ENCODE measurements at places on chromosomes 2 and 18. TPM values are rescaled to one million over a fixed set of nuclear protein-coding genes. Genes with fewer than 3 reads are reported as not detected.

DNA sequence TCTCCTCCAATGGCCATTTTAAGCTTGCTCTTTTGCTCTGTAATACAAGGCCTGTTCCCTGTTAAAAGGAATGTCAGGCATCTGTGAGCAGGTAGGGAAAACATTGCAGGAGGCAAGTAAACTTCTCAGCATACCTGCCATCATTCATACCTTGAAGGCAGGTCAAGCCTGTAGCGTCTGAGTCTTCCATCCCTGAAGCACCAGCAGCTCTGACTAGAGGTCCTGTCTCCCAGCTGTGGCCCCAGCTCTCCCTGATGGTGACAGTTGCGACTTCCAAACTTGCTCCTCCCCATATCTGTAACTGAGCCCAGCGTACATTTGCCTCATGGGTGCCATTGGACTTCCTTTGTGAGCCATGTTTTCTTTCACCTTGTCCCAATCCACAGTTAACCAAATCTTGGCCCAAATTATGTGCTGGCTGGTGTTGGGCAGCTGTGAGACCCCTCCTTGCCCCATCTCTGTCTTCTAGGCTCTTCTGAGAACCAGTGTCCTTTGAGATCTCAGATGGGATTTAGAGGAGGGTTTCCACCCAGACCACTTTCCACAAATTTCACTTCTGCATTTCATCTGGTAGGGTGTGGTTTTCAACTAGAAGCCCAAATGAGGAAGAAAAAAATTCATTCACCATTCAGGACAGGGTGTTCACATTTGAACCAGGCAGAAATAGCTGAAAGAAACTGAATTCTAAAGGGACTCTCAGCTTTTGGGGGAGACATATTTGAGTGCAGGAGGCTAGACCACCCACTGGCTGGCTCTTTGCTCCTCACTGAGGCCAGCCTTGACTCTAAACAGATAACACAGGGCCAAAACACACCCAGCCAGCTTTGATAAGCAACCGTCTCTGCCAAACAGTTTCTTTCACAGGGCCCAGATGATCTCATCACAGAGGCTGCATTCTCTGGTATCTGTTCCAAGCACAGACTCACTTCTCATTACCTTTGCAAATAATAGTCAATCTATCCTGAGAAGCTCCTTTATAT, 66.4 kb upstream of the MSH2 start:
- no peak for DNase-seq

DNA sequence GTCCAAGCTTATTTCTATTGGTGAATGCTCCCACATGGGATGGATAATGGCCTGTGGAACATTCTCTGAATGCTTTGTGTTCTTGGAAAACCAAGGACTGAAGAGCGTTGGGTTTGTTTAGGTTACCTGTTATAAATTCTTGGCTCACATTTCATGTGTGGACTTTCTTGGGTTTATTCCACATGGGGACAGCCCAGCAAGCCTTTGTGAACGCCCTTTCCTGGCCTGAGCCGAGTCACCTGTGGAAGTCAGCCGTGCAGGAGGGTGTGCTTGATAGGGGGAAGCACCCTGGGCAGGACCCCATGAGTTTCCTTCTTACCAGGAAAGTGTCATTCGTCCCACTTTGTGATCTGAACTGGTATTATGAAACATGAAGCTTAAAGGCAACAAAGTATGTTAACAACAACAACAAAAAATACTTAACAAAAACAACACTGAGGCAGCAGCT, 4.1 kb downstream of the RAB31 start:
- DNase-seq, result no peak

DNA sequence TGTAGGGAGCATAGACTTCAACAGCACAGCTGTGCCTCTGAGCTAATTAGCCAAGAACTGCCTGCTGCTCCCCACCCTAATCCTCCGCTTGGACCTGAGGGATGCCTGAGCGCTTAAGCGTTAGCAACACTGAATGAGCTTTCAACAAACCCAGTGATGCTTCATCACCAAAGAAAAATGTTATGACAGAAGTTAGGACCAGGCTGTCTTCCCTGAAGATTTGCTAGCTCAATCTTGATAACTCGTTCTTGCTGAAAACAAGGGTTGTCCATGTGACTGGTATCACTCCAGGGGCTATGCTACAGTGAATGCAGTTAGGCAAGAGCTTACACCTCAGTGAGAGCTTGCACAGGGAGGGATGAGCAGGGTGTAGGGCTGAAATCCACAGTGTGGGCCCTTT, 190.7 kb upstream of the SIX2 start:
- DNase-seq, result no peak

DNA sequence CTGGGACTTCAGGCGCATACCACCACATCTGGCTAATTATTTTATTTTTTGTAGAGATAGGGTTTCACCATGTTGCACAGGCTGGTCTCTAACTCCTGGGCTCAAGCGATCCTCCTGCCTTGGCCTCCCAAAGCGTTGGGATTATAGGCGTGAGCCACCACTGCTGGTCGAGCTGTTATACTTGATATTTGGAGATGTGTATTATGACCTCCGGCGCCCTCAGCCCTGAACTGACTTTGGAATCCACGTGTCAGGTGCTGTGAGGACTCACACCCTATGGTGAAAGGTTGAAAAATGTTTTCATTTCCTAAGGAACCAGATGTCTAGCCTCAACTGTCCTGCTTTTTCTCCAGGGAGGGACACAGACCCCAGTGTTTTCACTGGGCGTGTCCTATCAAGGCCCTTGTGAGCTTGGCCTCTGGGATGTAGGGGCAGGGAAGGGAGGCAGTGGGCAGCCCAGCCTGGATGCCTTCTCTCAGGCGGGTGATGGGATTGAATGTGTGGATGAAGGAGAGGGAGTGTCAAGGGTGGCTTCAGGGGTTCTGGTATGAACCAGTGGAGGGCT, 56.4 kb upstream of the HAAO start:
- DNase-seq, result no peak

GRCh38 chr2:206415618-206416243, 27.6 kb upstream of the ADAM23 start:
- DNase-seq, result no peak

DNA sequence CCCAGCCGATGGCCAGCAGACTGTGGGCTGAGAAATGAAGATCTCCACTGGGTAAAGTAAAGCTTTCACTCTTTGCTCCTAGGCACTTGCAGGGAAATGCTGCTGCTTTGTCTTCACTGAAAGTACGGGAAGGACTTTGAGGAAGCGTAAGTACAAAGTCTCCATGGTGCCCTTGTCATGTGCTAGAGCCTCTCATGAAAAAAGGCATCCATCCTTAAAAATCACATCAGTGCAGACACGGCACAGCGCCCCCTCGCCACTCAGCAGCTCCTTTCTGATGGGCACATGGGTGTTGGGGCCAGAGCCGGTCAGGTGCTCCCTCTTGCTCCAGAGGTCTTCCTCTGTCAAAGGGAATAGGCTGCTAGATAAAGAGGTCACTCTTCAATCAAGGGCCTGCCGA, 109.0 kb upstream of the STPG4 start:
- no peak for DNase-seq

GRCh38 chr18:35443434-35443833, 54.3 kb downstream of the INO80C start:
- no peak for DNase-seq

GRCh38 chr2:237530472-237531433, 35.6 kb upstream of the PRLH start:
- no peak for DNase-seq

GRCh38 chr18:10414293-10414842, 40.1 kb upstream of the APCDD1 start:
- no peak for DNase-seq

The TEKT4 gene
- total RNA-seq, result not detected

The RFX8 gene
- 0.32 TPM for total RNA-seq

The BCS1L gene
- total RNA-seq, result 24.6 TPM

The MRPS5 gene
- total RNA-seq, result 32.2 TPM
